Activated CD4-positive, alpha-beta T cell treated with anti-CD3 and anti-CD28 coated beads, Interleukin-2, amount 50 U/mL, for 4 hours (primary cell): ENCODE measurements at places on chromosomes 16 and 17.
A peak's percentile ranks its signal among the peaks of the same experiment; 100 is the strongest.

DNA sequence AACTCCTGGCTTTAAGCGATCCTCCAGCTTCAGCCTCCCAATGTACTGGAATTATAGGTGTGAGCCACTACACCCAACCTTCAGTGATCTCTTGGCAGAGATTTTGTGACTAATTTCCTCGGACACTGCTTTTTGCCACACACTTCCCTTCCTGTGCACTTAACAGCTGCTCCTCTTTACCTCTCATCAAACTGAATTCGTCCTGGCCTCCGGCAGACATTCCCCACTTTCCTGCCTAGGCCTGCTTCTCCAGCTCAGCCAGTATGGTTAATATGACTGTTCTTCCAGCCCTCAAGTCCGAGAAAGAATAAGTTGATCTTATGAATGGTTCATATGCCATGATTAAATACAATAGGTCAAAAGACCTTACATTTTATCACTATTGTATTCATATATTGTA is 69.0 kb upstream of the MTMR4 start:
- no peak for DNase-seq

DNA sequence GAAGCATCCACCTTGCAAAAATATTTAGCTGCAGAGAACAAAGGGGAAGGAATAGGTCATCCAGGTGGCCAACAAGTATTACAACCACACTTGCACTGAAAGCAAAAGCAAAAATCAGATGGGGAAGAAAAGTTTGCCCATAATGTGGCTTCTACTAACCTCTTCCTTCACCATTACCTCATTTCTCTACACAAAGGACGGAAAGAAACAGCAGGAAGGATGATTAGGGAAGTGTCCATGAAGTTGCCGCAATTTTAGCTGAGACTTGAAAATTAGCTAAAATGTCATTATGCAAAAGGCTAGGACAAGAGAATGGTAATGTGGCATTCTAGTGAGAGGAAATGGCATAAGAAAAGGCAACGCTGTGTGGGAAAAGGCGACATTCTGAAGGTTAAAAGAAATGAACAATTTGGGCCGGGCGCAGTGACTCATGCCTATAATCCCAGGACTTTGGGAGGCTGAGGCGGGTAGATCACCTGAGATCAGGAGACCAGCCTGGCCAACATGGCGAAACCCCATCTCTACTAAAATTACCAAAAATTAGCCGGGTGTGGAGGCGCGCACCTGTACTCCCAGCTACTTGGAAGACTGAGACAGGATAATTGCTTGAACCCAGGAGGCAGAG is 13.7 kb downstream of the KANSL1 start:
- no peak for DNase-seq

- DNase-seq = no peak
Observed at GRCh38 chr17:61372436-61372835, 27.2 kb upstream of the TBX2 start.

GRCh38 chr16:26360867-26361266 is 669.1 kb downstream of the HS3ST4 start:
- no peak for DNase-seq

DNA sequence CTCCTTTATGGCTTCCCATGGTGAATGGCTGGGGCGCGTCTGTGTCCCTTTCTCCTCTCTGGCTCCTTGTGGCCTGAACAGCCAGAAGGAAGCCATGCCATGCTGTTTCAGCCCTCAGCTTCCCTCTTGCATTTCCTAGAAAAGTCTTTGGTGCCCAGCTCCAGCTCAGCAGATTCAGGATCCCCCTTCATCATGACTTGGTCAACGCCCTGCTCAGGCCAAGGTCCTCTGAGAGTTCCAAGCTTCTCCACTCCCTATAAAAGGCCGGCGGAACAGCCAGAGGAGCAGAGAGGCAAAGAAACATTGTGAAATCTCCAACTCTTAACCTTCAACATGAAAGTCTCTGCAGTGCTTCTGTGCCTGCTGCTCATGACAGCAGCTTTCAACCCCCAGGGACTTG is at the start of gene CCL13:
TSS of gene CCL13 (plus strand) at position 287 of the 400 bp plus-strand sequence. CDS start at position 334, 47 bp downstream.
- no peak for DNase-seq

DNA sequence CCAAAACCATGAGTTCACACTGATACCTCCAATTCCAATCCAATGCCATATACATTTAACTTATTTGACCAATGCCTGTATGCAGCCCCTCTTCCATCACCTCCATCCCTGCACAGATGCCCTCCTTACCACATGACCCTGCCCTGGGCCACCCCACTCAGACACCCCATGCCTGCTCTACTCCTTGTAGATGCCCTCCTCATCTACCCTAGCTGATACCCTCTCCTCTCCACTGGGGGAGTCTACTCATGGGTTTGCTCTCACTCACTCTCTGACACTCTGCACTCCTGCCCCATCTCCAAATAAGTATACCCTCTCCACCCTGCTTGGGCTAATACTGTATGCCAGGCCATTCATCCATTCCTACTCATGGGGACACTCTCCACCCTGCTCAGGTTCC is 16.0 kb upstream of the CMTM4 start:
- no peak for DNase-seq

- DNase-seq = no peak
Observed at GRCh38 chr17:41939044-41939692, 8.8 kb downstream of the ODAD4 start.

- no peak for DNase-seq
Observed at GRCh38 chr17:2057175-2057759, 2.4 kb downstream of the HIC1 start.

GRCh38 chr17:78706271-78706915 is 75.7 kb downstream of the CYTH1 start:
- DNase-seq = no peak

GRCh38 chr17:82334622-82335394 is 1.2 kb upstream of the SECTM1 start:
- no peak for DNase-seq

DNA sequence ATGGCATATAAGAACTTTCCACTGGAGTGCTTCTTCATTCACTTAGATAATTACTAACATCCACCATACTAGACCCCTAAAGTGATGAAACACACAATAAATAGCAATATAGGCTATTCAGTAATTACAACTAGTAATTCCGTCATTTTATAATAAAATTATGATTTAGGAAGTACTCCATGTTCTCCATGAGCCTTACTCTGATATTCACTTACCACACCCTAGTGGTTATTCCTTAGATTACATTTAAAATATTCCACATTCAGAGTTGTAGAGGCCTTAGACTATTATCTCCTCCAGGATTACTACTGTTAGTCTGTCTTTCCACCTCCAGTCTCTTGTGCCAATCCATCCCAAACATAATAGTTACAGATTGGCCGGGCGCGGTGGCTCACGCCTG is 62.4 kb downstream of the STH start:
- no peak for DNase-seq

GRCh38 chr16:2003827-2004641 is 5.6 kb downstream of the ZNF598 start:
- DNase-seq = peak; percentile 84

DNA sequence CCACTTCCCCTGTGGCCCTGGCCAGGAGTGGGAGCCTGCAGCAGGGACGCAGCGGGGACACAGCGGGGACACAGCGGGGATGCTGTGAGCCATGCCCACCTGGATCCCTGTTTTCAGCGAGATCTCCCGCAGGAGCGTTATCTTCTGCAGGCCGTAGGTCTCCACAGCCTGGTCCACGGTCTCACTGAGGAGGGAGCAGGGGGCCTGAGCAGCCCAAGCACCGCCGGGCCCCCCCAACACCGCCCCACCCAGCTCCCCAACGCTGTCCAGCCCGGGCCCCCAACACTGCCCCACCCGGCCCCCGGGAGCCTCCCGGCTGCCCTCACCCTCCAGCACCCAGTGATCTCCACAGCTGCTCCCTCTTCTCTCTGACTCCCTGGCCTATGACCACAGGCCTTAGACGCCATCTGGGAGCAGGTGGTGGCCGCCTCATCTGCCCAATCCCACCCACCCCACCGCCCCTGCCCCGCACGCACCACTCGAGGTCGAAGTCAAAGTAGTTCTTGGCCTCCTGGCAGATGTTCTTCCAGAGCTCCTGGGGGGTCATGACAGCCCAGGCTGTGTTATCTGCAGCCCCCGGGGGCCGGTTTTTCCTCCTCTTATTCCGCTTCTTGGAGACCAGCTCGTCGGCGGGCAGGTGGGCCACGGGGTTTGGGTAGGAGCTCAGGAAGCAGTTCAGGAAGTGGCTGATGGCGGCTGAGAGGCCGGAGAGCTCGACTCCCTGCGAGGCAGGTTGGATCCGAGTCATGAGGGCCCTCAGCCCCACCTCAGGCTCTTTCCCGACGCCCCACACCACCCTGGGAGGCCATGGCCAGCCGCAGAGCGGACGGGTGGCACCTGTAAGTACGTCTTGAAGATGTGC is 17.0 kb downstream of the CLUH start:
- DNase-seq = no peak

- no peak for DNase-seq
Observed at GRCh38 chr16:65521633-65522328, 399.9 kb upstream of the CDH11 start.

- DNase-seq = no peak
Observed at GRCh38 chr16:53085369-53085843, 30.6 kb downstream of the CHD9 start.

DNA sequence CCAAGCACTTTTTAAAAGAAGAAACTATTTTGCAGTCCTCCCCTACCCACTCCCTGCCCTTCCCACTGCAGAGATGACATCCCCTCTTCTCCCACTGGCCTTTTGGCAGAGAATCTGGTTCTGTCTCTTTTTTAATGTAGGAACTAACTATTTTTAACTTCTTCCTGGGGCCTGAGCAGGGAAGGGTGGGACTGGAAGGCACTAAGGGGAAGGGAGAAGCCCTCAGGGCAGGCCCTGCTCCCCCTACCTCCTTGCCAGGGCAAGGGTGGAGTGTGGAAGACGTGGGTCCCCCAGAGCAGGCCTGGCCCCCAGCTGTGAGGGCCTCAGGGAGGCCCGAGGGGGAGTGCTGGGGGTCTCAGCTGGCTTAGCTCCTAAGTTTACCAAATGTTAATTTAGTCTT is 19.5 kb downstream of the UNC13D start:
- no peak for DNase-seq

DNA sequence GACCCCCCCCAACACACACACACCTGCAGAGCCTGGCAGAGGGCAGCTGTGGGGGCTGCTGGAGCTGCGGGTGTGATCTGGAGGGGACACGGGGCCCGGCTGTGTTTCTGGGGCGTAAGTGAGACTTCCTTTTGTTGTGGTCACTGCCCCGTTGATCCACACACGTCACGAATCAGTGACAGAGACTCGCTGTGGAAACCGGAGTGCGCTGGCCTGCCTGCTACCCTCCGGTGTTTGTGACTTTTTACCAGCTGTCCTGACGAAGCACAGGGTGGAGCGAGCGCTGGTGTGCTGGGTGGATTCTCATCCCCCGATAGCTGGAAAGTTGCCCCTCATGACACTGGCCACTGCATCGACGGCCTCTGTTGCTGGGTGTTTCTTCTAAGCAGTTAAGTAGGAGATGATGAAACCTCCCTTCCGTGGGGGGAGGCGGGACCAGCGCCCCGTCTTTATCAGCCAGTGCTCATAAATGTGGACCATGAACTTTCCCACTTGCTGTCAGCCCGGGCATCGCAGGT is 2.3 kb downstream of the METRNL start:
- no peak for DNase-seq
